ENCODE measurements at places on chromosomes 12 and 14.

DNA sequence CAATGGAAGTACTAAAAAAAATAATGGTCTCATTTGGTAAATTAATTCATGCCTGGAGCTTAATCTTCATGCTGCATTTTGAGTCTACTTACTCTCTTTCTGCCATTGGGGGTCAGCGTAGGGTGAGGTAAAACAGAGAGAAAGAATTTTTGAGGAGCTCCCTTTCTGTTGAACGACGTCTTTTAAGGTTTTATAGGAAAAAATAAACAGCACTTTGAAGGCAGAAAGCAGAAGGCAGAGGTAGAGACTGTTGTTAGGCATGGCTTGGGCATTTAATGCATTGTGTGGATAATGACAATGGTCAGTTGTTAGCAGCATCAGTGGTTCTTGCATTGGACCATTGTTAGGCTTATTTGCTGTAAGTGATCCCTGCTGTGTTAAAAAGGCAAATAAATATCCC, 557.2 kb upstream of the STXBP6 start:
- no peak for DNase-seq

GRCh38 chr12:495466-495865, 35.7 kb downstream of the B4GALNT3 start:
- no peak for DNase-seq

DNA sequence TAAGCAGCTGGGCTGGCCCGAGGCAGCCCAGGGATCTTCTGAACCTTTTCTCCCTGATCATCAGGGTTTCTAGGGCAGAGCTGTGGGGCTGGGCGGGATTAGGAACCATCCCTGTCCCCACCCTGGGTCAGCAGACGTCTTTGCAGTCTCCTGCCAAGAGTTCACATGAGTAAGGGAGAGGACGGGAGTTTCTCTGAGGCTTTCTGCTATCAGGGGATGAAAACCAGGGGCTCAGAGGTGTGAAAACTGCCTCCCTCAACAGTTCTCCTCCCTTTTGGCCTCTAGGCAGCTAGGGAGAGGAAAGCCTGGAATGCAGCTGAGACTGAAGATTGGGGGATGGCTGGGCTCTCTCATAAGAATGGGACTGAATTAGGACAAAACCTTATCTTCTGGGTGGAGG, 7.9 kb downstream of the ZNF385A start:
- no peak for DNase-seq

- DNase-seq, result no peak
Observed at GRCh38 chr14:21037156-21037555, 2.5 kb upstream of the RNASE13 start.

DNA sequence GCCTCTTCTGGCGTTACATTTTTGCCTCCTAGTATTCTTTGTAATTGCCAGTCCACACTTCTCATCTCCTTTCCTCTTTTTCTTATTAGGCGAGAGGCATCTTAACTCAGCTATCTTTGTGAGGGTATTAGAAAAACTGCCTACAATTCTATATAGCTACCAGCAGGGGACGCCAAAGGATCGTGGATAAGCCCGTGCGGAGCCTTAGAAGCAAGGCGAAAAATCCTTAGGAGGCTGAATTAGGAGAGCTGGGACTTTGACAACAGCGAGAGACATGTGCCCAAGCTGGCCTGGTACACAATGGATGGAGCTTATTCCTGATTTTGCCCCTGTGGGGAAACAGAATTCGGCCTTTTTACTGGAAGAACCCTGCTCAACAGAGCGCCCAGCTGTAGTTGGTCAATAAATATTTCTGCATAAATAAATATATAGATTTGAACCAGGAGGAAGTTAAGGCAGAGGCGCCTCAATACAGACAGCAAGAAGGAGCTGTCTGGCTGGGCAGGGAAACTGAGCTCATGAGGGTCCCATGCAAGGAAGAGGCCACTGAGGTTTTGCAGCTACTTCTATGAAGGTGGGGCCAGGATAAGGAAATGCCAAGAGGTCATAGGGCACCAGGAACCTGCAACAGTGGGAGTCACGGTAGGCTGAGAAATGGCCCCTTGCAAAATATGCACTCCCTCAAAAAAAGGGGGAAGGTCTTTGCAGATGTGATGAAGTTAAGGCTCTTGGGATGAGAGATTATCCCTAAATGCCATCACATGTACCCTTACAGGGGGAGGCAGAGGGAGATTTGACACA, 14.6 kb upstream of the RBM19 start:
- no peak for DNase-seq

DNA sequence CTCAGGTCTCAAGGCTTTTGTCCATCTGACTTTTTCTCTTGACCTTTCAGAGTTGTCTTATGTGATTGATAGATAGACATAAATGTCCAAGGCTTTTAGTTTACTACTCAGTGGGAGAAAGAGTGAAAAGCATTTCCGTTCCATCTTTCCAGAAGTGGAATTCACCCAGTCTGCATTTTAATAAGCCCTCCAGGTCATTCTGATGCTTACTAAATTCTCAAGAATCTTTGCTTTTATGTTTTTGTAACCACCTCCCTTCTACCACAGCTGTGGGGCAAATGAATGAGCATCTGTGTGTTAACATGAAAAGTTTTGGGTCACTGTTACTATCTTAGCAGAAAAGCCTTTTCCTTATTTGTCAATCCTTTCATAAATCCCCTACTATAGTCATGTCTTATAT, 251.4 kb downstream of the LRIG3 start:
- no peak for DNase-seq

GRCh38 chr12:57046947-57047890, 2.7 kb downstream of the MYO1A start:
- no peak for DNase-seq

DNA sequence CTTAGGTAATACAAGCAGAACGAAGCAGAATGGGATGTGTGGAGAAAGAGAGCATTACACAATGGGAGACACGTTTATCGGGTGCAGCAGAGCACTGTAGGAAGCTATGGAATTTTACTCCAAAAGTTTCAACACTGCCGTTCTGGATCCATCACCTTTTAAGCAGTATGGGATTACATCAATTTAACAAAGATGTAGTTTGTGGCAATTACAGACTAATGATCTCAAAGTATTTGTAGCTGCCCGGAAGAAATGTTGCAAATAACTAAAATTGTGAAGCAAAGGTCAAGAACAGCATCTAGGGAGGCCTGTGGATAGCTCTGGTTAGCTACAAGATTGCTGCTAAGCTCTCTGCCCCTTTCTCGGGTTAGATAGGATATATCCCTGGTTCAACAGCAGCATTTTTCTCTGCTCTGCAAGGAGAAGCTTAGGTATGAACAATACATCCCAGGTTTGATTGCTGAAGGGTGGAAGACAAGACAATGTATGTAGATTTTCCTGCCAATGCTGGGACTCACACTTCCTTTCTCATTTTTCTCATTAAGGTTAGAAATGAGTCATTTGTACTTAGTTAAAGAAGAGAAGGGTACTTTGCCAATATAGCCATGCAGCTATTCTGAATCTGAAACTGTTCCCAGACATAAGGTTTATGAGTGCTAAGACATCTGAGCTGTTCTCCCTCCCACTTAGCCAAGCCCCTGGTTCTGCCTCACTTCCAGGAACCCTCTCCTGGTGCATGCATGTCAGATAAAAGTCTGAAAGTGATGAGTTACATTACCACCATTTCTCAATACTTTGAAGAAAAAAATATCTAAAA, 75.0 kb upstream of the HIF1A start:
- DNase-seq, result no peak

DNA sequence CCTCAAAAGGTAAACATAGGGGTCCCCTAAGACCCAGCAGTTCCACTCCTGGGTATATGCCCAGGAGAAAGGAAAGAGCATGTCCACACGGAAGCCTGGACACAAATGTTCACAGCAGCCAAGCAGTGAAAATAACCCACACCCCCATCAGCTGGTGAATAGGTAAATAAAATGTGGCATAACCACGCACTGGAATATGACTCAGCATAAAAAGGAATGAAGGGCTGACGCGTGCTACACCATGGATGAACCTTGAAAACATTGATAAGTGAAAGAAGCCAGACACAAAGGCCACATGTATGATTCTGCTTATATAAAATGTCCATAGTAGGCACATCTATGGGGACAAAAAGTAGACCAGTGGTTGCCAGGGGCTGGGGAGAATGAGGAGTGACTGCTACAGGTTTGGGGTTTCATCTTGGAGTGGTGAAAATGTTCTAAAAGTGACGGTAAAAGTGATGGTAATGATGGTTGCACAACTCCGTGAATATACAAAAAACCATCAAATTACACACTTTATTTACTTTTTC, 3.8 kb upstream of the SCARB1 start:
- no peak for DNase-seq

GRCh38 chr14:104188727-104189400, 50.5 kb downstream of the KIF26A start:
- no peak for DNase-seq

DNA sequence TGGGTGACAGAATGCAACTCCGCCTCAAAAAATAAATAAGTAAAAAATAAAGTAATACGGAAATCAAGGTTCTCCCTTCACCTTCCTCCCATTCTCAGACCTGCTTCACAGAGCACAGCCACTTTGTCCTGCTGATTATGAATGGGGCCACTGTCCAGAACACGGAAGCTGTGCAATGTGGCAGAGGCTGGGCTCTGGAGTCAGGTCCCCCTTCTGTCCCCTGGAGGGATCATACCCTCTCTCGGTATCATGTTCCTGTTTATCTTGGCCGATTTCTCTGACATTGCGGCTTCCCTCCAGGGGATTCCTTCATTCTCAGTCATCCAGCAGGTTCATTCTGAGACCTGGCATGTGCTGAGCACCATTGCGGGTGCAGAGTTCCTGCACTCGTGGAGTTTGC, 11.3 kb downstream of the PPP2R5C start:
- DNase-seq, result no peak

Data from esophagus squamous epithelium (tissue), 5 donors.